ENCODE measurements at places on chromosomes 5 and 9. TPM values are rescaled to one million over a fixed set of nuclear protein-coding genes. Genes with fewer than 3 reads are reported as not detected.

SPATA31A3 gene
- not detected for total RNA-seq

HMCN2 gene
- not detected for total RNA-seq

OR13C9 gene
- total RNA-seq = not detected

CYLC2 gene
- total RNA-seq = not detected

TNFSF8 gene
- total RNA-seq = 23.9 TPM

SMIM33 gene
- total RNA-seq = 0.16 TPM

NTRK2 gene
- 0.09 TPM for total RNA-seq

PNPLA7 gene
- total RNA-seq = 4.8 TPM

LAMC3 gene
- 0.43 TPM for total RNA-seq

ADAMTS16 gene
- not detected for total RNA-seq

IL13 gene
- 6.5 TPM for total RNA-seq

DMGDH gene
- total RNA-seq = 0.45 TPM

PMPCA gene
- total RNA-seq = 140 TPM

GABRB2 gene
- total RNA-seq = not detected

SPAG8 gene
- 1.1 TPM for total RNA-seq

GABRA6 gene
- total RNA-seq = not detected

AKNA gene
- 166 TPM for total RNA-seq

C5orf52 gene
- not detected for total RNA-seq

ARRDC3 gene
- total RNA-seq = 39.2 TPM

OR2K2 gene
- total RNA-seq = not detected

ITK gene
- total RNA-seq = 236 TPM

CEMIP2 gene
- total RNA-seq = 58.7 TPM

BTNL9 gene
- not detected for total RNA-seq

WNK2 gene
- 1.7 TPM for total RNA-seq

IL5 gene
- total RNA-seq = 1.6 TPM

GALNT12 gene
- 14.3 TPM for total RNA-seq

JAKMIP2 gene
- total RNA-seq = 3.2 TPM

TOMM5 gene
- 168 TPM for total RNA-seq

NDST1 gene
- 2.9 TPM for total RNA-seq

OLFML2A gene
- not detected for total RNA-seq

GPR21 gene
- 0.45 TPM for total RNA-seq

ARID3C gene
- total RNA-seq = 0.32 TPM

AJM1 gene
- 6.4 TPM for total RNA-seq

CMYA5 gene
- total RNA-seq = 0.16 TPM

GARIN3 gene
- 0.77 TPM for total RNA-seq

LHX2 gene
- total RNA-seq = not detected

DBN1 gene
- total RNA-seq = 105 TPM

NR2F1 gene
- total RNA-seq = not detected

ASPN gene
- not detected for total RNA-seq

OR13J1 gene
- total RNA-seq = not detected

CDH9 gene
- not detected for total RNA-seq

TAF11L5 gene
- total RNA-seq = not detected
